ENCODE measurements at places on chromosomes 1 and 21.
A peak's percentile ranks its signal among the peaks of the same experiment; 100 is the strongest.

GRCh38 chr1:170225781-170226530 is 80.2 kb downstream of the NTMT2 start:
- DNase-seq: no peak

DNA sequence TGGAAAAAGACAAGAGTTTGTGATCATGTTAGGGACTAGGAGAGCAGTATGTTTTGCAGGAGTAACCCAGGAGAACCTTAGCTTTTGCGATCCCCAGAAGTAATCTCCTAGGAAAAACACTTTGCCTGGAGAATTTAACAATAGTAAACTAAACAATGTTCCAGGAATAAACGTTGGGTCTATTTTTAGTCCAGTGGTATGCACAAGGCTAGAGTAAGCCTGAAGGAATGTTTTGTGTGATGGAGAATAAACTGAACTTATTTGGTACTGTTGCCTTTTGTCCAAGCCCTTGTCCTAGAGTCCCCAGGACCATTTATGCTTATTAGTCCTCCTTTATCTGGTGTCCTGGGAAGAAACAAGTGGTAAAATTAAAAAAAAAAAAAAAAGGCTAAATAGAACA is 28.7 kb upstream of the RGS5 start:
- DNase-seq: no peak

GRCh38 chr21:31286621-31287020 is 57.4 kb downstream of the TIAM1 start:
- no peak for DNase-seq

- DNase-seq: no peak
These were observed 29.1 kb upstream of the IFNGR2 start for GRCh38 chr21:33374080-33374449.

GRCh38 chr21:18716578-18717138 is 313.1 kb upstream of the TMPRSS15 start:
- peak; percentile 2 for DNase-seq

GRCh38 chr1:210617293-210617692 is 288.6 kb downstream of the HHAT start:
- no peak for DNase-seq

DNA sequence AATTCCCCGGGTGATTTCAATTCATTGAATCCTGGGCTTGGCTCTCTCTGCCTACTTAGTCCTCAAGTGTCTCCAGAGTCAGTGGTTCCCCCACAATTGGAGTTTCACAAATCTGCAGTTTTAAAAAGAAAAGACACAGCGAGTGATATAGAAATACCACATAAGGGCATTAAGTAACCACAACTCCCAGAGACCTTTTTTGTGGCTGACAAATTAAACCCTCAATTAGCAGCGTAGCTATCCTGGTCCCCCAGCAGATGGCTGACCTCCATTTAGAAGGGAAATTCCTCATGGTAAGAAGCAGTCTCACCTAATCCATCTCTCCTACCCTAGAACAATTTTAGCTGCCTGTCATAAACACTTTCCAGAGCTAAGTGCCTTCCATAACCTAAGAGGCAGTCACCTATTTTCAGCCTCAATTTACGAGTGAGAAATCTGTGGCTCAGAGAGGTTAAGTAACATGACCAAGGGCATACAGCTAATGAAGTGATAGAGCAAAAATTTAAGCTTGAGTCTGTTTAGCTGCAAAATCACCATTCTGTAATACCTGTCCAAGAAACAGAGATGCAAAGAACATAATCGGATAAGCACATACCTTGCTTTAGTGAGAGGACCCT is 56.0 kb upstream of the NBPF3 start:
- no peak for DNase-seq

GRCh38 chr1:114510274-114511031 is 550 bp downstream of the TRIM33 start:
- no peak for DNase-seq

- DNase-seq: no peak
These were observed 137.5 kb downstream of the TGFB2 start for GRCh38 chr1:218482683-218483082.

DNA sequence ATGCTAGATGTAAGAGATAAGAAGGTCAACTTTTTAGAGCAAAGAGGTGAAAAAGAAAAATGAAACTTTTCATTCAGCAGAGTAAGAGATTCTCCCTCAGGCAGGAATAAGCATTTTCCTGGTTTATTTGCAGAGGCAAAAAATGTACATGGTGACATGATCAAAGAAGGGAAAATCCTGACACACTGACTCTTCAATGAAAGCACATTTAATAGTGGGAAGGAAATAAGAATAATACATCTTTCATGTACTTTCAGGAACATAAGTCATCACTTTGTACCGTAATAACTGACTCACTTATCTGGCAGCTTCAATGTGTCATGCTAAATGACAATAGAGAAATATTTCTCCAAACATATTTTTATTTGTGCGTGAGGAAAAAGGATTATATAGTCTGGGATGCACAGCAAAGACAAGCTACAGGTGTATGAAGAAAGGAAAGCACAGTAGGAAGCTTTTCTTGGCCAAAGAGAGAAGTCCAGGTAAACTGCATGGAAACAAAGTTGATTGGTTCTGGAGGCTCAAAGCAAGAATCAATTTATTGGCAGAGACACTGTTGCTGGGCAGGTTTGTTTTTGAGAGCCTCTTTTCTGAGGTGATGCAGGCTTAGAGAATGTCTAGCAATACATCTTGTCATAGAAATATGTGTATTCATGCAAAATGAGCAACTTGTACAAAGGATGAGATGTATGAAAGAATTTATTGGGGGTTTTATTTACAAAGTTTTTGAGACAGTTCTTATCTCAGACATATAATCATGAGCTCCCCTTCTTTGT is 1409.0 kb downstream of the PLA2G4A start:
- no peak for DNase-seq
